ENCODE measurements at places on chromosomes 4 and X.

- no peak for DNase-seq
These were observed 72.3 kb upstream of the SH3RF1 start for GRCh38 chr4:169342906-169343564.

GRCh38 chr4:20565075-20565721 lies 135.1 kb upstream of the PACRGL start:
- no peak for DNase-seq

- DNase-seq, result no peak
These were observed 1849.2 kb downstream of the STIM2 start for GRCh38 chr4:28709891-28710290.

DNA sequence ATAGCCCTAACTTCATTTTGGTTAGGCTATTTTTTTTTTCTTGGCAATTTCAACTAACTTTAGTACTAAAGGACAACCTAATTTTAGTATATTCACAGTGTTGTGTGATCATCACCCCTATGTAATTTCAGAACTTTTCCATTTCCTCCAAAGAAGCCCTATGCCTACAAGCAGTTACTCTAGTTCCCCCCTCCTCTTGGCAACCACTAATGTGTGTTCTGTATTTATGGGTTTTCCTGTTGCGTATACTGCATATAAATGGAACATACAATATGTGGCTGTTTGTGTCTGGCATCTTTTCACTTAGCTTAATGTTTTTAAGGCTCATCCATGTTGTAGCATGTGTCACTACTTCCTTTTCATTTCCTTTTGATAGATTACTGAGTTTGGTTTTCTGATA lies 57.6 kb downstream of the N4BP2 start:
- no peak for DNase-seq

DNA sequence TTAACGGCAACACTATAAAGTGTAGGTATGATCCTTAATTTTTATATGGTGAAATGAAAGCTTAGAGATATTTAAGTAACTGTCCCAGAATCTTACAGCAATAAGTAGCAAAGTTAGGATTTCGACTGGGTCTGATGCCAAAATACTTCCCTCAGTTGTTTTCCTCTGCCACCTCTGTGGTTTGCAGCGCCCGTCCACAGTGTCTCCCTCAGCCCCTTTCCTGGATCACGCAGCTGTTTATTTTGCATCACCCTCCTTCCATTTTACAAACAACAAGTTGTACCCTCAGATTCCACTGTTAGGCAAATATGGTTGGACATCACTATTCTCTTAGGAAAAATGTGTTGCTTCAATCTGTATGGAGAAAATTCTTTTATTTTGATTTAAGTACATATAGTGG lies 56.1 kb downstream of the RAPGEF2 start:
- DNase-seq, result no peak

- DNase-seq, result no peak
These were observed 244.7 kb downstream of the PALLD start for GRCh38 chr4:168741281-168742173.

- no peak for DNase-seq
These were observed 106.0 kb upstream of the NAP1L5 start for GRCh38 chr4:88803600-88804096.

DNA sequence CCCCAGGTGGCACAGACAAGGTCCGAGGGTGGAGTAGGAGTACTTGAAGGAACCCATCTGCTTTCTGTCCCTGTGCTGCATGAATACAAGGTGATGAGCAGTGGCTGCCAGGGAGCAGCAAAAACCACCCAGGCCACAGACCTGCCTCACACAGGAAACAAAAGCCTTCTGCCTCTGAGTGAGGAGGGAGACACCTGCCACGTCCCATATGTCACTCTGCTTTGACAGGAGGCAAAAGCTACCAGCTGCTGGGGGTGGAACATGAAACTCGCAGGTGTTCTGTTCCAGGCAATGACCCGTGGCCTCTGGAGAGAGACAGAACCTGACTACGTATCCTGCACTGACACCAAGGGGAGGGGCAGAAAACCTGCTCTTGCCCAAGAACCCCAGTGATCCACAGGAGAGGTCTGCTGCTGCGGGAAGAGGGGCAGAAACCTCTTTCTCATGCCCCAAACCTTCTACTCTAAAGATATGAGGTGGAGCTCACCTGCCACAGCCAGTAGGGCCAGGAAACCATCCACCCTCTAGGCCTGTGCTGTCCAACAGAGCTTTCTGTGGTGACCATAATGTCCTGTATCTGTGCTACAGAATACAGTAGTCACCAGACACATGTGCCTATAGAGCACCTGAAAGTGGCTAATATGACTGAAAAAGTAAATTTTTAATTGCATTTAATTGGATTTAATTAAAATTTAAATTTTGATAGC lies 172.9 kb downstream of the PRDM5 start:
- no peak for DNase-seq

- no peak for DNase-seq
These were observed 33.0 kb upstream of the KIAA0232 start for GRCh38 chr4:6749340-6750171.

DNA sequence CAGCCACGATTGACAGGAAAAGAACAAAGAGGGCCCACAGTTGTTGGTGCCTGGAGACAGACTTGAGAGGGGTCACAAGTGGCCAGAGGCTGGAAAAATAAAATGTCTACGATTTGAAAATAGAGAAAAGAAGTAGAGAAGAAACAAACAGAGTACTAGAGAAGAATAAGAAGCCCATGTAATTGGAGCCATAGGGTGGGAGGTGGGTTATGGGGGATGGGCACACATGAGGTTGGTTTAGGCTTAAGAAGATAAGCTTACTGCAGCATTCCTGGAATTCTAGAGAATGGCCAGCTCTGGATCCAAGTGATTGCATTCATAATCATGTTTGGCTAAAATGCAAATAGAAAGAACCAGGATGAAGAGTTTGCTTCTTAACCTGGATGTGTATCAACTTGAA lies 210.7 kb downstream of the MAML3 start:
- no peak for DNase-seq

GRCh38 chr4:123327346-123327745 lies 69.2 kb upstream of the SPRY1 start:
- DNase-seq, result no peak

DNA sequence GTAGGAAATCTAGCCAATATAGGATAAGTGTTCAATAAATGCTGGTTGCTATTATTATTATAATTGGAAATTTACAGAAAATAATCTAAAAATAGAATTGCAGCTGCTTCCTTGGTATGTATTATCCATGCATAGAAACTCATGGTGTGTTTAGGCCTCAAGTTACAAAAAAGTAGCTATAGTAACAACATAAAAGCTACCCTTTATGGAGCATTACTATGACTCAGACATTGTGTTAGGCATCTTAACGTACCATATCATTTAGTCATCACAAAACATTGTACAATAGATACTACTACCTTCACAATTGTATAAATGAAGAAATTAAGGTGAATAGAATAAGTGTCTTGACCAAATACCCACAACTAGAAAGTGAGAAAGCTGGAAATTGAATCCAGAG lies 126.9 kb upstream of the NRK start:
- no peak for DNase-seq

DNA sequence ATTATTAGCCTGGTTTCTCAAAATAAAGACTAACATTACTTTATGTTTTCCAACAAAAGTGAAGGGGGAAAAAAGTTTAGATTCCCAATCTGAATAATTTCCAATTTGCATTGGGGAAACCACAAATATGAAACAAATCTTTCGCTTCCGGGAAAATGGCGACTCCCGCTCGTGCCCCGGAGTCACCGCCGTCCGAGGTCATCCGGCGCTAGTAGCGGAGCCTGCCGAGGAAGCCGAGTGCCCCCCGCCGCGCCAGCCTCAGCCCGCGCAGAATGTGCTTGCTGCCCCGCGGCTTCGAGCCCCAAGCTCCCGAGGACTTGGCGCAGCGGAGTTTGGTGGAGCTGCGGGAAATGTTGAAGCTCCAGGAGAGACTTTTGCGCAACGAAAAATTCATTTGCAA lies 75.0 kb upstream of the TMPRSS11A start:
- DNase-seq, result no peak
